CMK (cell line): ENCODE measurements at places on chromosomes 16 and 17.

- no peak for DNase-seq
Measured at GRCh38 chr16:53950677-53951076, 246.7 kb downstream of the FTO start.

- no peak for DNase-seq
Measured at GRCh38 chr16:82631701-82632685, 5.2 kb downstream of the CDH13 start.

DNA sequence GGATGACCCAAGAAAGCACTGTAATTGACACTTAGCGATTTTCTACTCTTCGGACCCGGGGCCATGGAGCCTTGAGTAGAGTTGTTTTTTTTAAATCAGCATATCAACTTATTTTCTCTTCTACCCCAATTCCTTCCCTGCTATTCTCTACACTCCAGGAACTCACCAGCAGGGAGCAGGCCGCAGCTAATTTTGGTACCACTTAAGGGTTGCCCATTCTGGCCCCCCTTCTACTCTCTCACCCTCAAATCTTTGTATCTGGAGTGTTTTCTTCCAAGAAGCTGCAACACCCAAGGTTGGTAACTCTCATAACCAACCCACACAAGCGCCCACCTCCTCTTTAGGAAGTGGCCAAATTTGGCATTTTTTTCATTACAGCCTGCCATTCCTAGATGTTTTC lies 5.5 kb upstream of the ERAL1 start:
- no peak for DNase-seq

DNA sequence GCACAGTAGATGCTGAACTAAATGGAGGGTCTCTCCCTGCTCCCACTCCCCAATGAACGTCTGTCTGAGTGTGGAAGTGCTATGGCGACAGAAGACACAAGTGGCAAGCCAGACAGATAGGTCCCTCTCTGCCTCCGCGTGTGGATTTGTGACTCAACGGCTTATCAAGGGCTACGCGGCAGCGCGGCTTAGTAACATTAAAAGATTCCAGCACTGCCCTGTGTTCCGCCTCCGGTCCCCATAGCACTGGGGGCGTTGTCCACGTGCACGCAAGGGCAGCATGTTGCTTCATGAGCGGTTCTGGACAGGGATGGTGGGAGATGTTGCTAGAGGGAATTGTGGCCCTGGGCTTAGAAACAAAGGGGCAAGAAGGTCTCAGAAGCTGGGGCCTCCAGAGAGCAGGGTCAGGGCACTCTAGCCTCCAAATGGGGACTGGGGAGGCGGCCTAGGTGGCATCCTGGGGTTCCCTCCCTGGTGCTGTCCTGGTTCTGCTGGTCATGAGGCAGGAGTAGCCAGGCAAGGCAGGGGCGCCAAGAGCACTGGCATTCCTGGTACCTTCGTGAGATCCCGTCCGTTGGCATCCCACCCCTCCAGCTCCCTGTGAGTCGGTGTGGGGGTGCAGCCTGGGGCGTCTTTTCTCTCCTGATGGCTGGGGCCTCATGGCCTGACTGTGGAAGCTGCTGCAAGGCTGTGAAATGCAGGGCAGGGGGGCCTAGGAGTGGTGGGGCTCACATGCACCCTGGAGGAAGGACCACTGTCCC lies 9.1 kb downstream of the CRHR1 start:
- no peak for DNase-seq

DNA sequence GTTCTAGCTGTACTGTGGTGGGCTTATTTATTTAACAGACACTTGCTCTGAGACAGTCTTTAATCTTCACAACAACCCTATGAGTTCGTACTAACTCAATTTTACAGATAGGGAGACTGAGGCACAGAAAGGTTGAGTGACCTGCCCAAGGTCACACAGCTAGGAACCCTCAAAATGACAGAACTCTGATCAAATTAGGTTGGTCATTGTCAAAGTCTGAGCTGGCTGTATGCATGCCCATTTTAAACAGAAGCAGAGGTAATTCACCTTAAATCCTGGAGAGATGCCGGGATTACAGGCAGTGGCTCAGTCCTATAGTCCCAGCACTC lies 24.9 kb downstream of the LAT start:
- DNase-seq: no peak

GRCh38 chr17:37476431-37477120 lies 13.1 kb upstream of the DUSP14 start:
- no peak for DNase-seq

GRCh38 chr17:54749157-54749556 lies 151.5 kb upstream of the TOM1L1 start:
- DNase-seq: no peak

- DNase-seq: no peak
Measured at GRCh38 chr17:77190576-77190975, 49.8 kb downstream of the SEC14L1 start.

GRCh38 chr16:53159781-53160436 lies 105.1 kb downstream of the CHD9 start:
- DNase-seq: peak; percentile 36
